Smooth muscle cell of trachea (primary cell): ENCODE measurements at places on chromosomes 1 and 21. TPM values are rescaled to one million over a fixed set of nuclear protein-coding genes. Genes with fewer than 3 reads are reported as not detected.

LCE2C gene
- not detected in 2 replicates for total RNA-seq

EFNA3 gene
- 0.29 and 1.3 TPM in 2 replicates for total RNA-seq

SPRR2B gene
- total RNA-seq, result not detected in 2 replicates

SELE gene
- total RNA-seq, result 0.17 TPM in 1 of 2 replicates, not detected in the other

CELA3A gene
- not detected in 2 replicates for total RNA-seq

PRR9 gene
- not detected in 2 replicates for total RNA-seq

CASQ2 gene
- total RNA-seq, result under 0.01 TPM in 1 of 2 replicates, not detected in the other

TEX38 gene
- 0.29 TPM in 1 of 2 replicates, not detected in the other for total RNA-seq

RPS6KA1 gene
- 1.0 and 2.2 TPM in 2 replicates for total RNA-seq

CD5L gene
- total RNA-seq, result not detected in 2 replicates

CA6 gene
- not detected in 2 replicates for total RNA-seq

CSF1 gene
- 64.7 and 88.5 TPM in 2 replicates for total RNA-seq

CFAP107 gene
- under 0.01 TPM in 1 of 2 replicates, not detected in the other for total RNA-seq

KISS1 gene
- 0.33 and 1.7 TPM in 2 replicates for total RNA-seq
